IMR-90 (cell line): ENCODE measurements at places on chromosomes 7 and 10.
A peak's percentile ranks its signal among the peaks of the same experiment; 100 is the strongest.

DNA sequence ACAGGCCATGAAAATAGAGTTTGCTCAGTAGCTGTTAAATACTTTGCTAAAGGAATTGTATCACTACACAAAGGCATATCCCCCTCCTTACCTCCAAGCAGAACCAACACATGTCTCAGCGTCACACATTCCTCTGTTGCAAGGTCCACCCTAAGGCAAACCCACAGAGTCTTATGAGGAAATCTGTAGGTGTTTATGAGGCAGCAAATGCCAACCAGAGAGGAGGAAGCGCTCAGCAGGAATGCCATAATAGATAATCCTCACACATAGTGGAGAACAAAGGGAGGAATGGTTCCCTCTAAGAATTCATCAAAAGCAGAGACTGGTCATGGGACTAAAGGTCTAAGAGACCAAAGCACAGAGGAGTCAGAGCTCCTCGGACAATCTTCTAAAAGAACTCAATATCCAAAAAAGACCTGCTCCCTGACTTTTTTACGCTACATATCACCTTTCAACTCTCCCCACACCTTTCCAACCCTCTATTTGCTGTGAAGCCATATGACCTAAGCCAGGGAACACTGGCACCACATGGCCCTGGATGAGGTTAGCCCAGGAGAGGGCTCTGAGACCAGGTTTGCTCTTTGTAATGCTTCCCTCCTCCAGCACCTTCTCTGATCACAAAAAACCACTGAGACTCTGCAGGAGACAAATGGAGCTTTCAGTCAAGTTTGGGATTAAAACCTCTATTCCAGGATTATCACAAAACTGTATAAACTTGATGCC, 7.3 kb downstream of the SLC25A13 start:
- DNase-seq, result peak; percentile 8

DNA sequence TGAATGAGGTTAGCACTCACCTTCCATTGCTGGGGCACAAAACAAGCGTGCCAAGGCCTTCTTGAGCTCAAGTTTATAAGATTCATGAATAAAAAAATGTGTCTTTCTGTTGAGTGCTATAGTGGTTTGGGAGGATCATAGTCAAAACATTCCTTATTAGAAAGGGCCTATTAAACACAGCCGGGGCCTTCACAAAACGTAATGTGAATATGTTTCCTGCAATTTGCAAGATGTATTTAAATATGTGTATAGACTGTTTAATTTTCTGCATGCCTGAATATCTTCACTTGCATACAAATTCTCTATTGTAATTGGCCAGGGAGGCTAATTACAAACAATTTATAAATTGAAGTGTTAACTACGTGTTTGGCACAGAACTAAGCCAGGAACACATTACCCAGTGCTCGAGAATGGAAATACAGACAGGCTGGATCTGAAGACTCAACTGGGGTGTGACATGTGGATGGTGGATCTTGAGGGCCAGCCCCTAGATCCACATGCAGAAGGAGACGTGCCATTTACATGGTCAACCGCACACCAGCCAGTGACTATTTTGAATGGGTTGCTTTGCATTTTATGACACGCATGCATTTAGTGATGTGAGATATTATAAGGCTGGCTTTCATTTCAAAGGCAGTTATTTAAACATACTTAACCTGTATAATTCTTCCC, 31.3 kb downstream of the LYZL2 start:
- DNase-seq, result no peak

DNA sequence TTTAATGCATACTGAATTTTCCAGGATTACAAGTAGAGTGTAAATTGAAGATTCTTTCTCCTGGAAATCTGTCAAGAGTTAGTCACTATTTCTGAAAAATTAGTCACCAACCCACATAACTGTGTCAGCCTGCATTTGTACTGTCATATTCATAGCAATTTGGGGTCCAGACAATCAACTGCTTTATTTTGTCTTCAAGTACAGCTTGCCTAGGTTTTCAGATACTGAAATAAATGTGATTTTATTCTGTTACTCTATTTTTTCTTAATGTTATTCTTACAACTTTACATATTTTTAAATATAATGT, 55.1 kb downstream of the CUBN start:
- DNase-seq, result peak; percentile 52

GRCh38 chr7:76281006-76281705, 21.3 kb upstream of the HSPB1 start:
- no peak for DNase-seq

DNA sequence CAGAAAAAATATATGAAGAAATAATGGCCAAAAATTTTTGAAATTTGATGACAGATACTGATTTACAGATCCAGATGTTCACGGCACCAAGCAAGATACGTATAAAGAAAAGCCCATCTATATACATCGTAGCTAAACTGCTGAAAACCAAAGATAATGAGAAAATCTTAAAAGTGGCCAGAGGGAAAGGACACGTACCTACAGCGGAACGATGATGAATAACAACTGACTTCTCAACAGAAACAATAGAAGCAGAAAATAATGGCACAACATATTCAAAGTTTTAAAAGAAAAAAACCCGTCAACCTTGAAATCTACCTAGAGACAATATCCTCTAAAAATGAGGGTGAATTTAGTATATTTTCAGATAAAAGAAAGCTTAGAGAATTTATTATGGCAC, 31.9 kb downstream of the IL2RA start:
- no peak for DNase-seq

DNA sequence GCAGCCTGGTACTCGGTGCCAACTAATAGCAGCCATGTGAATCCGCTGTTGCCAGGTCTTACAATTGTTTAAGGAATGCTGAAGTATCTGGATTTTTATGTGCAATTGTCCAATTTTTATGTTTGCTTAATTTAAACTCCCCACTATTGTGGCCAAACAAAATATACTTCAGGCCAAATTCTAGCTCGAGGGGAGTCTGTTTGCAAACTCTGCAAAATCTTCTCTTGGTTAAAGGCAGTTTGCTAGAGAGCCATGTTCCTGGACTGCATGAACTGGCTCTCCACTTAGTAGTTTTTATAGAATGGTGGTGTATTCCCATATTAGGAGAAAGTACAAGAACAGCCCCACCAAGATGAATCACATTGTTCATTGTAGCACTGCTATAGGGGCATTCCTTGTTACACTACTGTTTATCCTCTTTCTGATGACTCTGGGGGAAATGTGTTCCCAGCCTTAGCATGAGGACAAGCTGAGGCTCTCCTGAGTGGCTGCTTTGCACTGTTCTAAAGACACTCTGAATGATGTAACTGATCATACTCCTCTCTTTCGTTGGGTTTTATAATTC, 178.0 kb upstream of the GLI3 start:
- no peak for DNase-seq

GRCh38 chr7:154672659-154673415, 330.1 kb downstream of the PAXIP1 start:
- DNase-seq, result no peak

- no peak for DNase-seq
These were observed 554.7 kb downstream of the SORCS3 start for GRCh38 chr10:105195831-105196230.

DNA sequence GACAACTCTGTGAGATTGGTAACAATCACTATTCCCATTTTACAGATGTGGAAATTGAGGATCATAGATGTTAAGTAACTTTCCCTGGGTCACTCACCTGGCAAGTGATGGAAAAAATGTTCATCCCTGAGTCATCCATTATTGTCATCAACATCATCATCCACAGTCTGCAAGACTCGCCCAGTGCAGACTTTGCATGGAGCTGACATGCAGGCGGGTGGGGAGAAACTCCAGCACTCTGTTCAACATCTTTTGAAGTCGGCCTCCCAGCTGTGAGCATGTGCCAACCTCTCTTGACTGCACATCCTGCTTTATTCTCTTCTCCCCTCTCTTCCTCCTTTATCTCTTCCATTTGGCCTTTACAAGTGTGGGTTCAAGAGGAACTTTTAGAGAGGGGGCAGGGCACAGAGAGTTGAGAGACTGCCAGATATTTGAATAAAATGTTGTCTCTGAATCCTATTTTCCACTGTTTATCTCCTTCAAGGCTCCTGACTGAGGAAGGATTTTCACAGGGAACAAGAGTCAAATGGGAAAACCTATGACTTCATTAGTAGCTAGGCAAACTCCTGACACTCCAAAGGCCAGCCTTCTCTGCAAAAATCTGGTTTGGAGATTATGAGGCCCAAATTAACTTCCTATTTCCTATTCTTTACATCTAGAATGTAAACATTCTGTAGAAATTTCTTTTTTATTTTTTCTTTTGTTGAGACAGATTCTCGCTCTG, 283.7 kb upstream of the PODXL start:
- no peak for DNase-seq

GRCh38 chr7:27071622-27072390, 24.0 kb downstream of the HOXA1 start:
- DNase-seq, result no peak

DNA sequence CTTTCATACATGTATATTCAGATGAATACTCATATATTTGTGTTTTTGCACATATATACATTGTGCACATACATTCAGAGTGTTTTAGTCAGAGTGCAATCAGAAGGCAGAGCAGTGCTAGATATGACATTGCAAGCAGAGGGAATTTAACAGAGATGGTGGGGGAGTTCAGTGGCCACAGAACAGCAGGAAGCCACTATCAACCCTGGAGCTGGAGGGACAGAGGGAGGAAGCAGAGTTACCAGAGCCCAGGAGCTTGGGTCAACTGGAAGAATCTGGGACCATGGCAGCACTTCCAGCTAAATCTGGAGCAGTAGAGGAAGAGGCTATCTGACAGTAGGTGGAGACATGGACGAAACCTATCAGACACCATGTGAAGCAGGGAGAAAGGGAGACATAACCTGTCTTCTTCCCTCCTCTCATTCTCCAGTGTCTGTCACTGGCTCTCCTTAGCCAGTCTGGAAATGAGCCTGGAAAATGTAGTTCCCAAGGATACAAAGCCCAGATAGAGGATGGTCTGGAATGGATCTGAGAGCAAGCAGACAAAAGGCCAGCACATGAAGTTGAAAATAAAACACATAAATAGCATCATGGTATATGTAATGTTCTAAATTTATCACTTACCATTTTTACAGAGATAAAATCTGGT, 33.6 kb upstream of the HERPUD2 start:
- DNase-seq, result no peak

GRCh38 chr7:124041439-124041838, 8.6 kb upstream of the TMEM229A start:
- no peak for DNase-seq

DNA sequence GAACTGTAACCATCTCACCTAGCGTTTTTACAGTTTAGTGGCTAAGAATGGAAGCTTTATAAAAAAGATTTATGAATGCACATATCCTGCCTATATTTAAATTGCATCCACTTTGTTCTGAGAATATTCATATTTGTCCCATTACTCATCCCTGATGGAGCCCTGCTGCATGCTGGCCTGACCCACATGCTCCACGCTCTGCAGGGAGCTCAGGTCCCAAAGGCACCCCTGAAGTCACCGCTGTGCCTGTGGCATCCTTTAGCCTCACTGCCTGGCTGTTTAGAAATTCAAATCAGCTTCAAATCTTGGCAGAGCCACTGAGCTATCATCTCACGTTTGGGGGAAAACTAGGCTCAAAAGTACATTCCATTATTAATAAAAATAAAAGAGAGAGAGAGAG, 24.4 kb downstream of the C10orf90 start:
- peak; percentile 9 for DNase-seq

DNA sequence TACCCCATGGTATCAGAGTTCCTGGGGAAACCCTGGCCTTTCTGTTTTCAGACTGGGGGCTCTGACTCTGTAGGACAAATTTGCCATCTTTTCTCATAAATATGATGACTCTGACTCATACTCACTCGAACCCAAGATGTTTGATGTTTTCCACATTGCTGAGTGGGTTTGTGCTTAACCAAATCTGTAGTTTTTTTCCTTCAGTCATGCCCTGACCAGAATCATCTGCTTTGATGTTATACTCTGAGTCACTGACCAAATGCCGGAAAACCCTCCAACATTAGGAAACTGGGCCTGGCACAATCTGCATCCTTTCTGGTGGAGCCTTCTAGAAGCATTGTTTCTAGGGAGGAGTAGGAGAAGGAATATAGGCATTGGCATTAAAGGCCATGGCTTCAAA, 118.7 kb downstream of the C10orf105 start:
- peak; percentile 55 for DNase-seq

DNA sequence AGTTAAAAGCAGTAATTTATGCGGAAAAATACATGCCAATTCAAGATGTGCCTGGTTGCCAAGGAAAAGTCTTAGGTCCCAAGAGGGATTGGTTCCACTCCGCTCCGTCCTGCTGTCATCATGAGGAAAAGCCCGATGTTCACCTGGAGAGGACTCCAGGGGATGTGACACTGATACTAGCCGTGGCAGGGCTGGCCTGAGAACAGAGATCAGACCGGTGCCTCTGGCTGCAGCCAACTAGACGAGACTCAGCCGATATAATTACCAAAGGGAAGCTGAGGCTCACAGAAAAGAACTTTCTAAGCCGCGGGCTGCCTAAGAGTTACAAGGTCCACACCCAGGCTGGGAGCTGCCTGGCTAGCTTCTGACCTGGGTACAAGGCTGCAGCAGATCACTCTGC, 81.3 kb upstream of the UNC5B start:
- no peak for DNase-seq

GRCh38 chr10:83582407-83583095, 556.8 kb upstream of the GHITM start:
- no peak for DNase-seq

DNA sequence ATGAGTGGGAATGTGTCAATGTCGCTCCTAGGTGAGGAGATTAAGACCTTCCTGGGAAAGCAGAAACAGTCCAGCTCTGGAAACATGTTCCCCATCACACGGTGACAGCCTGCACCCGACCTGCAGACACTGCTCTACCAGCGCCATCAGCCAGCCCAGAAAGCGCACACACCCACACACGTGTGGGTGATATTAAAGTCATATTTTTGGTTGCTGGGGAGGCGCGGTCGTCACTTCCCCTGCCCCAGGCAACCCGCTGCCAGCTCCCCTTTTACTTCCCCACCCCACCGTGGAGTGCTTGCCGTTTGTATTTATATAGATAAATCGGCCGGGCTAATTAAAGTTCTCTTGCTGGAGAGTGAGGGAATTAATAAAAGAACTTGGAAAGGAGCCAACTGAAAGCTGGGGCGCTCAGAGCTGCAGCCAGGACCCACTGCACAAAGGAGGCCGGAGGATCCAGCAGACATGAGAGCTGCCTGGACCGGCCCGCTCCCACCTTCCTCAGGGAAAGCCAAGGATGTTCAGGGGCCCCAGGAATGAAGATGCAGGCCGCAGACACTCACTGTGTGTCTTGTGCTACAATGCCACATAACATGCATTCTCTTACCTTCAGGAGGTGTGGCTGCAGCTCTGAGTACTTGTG, 145.2 kb upstream of the UNC5B start:
- DNase-seq, result no peak

DNA sequence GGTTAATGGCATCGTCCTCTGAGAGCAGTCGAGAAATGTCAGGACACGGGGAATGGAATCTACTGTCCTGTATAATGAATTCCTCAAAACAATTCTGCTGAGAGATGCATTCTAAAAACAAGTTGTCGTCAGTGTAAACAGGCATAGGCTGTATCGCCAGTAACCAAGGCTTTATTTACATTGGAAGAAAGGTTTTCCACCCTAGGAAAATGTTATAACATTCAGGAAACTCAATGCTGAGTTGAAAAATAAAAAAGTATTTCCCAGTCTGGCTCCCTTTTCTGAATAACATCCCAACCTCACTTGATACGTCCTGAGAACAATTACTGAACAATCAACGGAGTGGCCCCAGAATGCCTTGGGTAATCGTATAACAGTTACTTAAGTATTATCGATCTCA, 79.6 kb upstream of the UCN3 start:
- DNase-seq, result no peak
